ENCODE measurements at places on chromosomes 3 and 15.

DNA sequence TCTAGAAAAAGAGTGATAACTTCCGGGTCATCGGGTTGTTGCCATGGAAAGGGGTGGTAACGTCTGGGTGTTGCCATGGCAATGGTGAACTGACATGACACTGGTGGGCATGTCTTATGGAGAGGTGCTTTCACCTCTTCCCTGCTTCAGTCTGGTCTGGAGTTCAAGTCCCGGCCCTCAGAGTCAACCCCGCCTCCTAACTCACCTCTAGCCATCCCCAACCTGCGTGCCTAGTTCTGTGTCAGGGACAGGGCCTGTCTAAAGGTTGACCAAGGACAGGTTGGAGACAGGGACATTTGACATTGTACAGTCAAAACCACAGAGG, 96.0 kb downstream of the LSM3 start:
- no peak for DNase-seq

- DNase-seq, result no peak
Measured at GRCh38 chr15:23793191-23793680, 106.1 kb upstream of the NDN start.

DNA sequence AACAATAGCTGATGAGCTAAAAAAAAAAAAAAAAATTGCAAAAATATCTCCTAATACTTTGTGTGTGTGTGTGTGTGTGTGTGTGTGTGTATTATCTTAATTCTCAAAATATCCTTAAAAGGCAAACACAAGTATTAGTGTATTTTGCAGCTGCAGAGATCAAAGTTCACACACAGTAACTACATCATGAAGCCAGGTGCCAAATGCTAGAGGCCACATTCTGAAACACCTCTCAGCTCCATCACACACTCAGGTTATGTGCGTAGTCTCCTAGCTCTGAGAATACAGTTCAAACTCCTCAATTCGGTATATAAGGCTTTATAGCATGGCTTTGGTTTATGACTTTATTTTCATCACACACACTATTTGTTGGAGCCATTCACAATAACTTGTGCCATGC, 33.5 kb upstream of the PPARG start:
- no peak for DNase-seq

DNA sequence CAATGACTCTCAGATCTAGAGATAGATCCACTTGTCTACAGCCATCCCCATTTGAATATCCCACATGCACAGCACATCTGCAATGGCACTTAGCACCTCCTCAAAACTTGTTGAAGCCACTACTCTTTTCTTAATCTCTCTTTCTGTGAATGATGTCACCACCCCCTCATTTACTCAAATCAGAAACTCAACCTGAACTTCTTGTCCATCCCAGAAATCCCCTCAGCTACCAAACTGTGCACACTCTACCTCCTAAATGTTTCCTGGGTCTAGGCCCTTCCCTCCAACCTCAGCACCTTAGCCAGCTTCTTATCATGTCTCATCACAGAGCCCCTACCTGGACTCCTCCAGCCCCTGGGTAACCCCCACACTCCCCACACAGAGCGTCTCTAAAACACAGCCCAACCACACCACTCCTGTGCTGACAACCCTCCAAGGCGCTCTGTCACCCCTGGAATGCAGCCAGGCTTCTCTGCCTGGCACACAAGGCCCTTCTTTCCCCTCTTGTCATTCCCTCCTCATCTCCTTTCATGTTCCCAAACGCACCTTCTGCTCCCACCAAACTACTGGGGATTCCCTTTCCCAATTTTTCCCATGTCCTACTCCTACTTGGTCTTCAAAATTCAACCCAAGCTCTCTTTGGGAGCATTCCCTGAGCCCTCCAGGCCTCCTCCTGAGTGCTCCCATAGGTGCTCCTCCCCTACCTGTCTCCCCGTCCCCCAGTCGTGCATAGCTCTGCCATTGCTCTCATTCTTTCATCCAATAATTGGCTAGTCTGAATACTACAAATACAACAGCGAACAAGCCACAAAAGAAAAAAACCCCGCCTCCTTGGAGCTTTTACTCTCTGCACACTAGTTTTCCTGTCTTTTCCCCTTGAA, 39.8 kb upstream of the ZBTB38 start:
- no peak for DNase-seq

GRCh38 chr15:85942632-85943031, 137.0 kb upstream of the AGBL1 start:
- no peak for DNase-seq

DNA sequence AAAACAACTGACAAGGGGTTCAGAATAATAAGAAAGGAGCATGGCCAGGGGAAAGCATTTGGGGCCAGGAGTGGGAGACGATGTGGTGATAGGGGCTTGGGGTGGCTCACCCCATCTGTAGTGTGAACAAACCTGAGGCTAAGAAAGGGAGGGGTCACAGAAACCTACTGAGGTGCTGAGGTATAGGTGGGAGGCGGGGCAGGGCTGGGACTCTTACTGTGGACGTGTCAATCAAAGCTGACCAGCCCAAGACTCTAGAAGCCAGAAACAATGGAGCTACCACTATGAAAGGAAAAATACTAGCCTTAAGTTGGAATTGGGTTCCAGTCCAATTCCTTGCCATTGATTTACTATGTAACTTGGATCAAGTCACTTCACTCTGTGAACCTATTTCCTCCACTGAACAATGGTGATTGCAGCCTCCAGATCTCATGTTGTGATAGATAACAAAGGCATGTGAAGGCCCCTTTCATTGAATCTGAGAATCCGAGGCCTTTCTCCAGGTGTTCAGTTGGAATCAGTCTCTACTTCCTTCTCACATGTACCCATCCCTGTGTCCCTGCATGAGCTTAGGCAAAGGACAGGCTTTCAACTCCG, 260.9 kb upstream of the HES1 start:
- no peak for DNase-seq

- DNase-seq, result no peak
Measured at GRCh38 chr3:123068601-123069381, 2.0 kb downstream of the PDIA5 start.

DNA sequence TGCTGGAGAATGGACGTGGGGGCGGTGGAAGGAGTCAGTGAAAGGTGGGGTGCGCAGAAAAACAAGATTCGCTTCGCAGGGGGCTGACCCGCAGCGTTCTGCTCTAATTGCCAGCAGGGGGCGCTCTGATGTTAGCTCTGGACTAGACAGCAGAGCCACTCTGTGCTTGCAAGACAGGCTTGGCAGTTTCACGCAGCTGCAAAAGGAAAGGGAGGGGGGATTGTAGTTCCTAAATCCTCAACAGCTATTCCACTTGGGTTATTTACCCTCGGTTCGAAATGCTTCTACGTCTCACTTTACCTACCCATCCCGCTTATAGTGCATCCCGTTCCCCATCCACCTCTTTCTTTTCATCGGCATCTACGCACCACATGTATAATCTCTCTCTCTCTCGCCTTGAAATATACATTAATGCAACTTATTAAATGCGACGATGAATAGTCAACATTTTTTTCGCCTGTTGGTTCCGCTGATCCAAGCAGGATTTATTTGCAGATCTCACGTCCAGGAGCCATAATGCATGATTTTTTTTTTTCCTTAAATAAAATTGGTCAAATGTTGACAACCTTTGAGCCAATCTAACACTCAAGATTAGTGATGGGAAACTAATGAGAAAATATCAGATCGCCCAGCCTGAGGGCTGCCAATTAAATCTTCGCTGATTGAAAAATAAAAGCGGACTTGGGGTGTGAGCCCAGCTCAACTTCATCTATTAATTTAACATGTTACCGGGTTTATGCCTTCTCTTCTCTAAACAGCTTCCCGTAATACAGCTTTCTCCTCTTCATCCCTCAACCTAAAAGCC, 216.4 kb downstream of the MEIS2 start:
- DNase-seq, result no peak

- no peak for DNase-seq
Measured at GRCh38 chr3:187197335-187197649, at the start of gene RTP1. Gene RTP1 (plus strand): TSS chr3:187197486. CDS start chr3:187197516, 30 bp downstream.

DNA sequence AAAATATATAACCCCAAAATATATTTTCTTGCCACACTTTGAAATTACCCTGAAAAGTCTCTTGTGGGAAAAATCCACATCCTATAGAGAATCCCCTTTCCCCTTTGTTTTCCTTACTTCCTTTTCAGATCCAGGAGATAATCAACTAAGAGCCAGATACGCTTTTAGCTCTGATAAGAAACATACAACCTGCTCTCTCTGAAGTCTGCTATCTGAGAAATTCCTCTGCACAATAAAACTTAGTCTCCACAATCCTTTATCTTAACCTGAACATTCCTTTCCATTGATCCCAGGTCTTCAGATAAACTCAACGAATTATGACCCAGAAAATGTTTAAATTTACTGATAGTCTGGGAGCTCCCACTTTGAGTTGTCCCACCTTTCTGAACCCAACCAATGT, 233.4 kb upstream of the SETMAR start:
- DNase-seq, result no peak

DNA sequence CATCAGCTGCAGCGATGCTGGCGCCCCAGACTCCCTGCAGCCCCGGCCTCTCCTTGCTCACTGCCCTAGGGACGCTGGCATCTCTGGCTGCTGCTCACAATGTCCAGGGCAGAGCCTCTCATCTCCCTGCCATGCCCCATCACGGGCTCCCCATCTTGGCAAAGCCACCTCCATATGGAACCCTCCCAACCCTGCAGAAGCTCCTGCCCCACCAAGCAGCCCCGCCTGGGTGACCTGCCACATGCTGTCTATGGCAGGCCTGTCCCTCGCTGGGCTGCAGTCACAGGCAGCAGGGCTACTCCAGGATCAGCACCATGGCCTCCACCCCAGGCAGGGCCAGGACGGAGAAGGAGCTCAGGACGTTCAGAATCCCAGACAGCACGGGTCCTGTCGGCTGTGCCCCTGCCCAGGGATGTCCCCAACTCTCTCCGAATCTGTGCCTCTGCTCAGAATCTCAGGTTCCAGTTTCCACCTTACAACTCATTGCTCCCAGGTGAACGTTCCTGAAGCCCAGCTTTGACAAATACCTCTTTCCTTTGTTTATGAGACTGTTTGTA, 58.4 kb downstream of the PLXNA1 start:
- no peak for DNase-seq

GRCh38 chr3:22117751-22118346, 366.8 kb upstream of the ZNF385D start:
- peak; percentile 16 for DNase-seq

DNA sequence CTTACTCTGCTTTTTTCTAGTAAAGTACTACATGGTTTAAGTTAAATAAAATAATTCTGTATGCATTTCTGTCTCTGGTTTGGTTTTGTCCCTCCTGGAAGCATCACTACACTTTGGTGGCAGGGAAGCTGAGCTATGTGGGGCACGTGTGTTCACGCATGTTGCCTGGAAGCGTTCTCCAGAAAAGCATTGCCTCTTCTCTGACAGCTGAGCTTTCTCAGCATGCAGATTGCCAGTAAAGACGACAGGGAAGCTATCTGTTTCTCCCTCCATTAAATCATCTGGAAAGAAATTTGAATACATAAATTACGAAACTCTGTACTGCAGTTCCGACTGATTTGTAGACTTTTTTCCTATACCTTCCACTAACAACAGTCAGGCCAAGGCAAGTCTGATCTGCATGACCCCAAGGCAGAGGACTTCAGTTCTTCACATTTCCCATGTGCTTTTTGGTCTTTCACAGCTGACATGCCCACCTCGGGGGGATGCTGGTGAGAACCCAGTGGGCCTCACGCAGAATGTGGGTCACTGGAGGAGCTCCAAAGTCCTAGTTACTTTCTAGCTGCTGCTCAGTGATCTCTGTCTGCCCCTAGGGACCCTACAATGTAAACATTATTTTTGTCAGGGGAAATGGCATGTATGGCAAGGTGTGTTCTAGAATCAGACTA, 43.0 kb downstream of the PGPEP1L start:
- DNase-seq, result no peak

DNA sequence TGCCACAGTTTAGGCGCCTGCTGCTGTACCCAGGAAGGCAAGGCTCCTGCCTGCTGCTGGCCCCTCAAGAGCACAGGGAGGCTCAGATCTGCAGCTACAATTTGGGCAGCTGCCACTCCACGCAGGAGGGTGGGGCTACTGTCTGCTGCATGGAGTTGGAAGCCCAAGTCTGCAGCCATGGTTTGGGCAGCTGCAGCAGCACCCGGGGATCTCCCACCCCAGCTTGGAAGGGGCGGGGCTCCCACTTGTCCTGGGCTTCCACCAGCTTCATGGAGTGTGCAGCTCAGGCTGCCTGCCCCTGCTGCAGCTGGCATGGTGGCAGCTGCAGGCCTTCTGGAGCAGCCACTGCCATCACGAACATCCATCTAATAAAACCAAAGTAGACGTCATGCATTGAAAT, 512.9 kb downstream of the PYDC2 start:
- DNase-seq, result no peak

- DNase-seq, result peak; percentile 18
Measured at GRCh38 chr15:101723171-101723873, 951 bp downstream of the TARS3 start.

DNA sequence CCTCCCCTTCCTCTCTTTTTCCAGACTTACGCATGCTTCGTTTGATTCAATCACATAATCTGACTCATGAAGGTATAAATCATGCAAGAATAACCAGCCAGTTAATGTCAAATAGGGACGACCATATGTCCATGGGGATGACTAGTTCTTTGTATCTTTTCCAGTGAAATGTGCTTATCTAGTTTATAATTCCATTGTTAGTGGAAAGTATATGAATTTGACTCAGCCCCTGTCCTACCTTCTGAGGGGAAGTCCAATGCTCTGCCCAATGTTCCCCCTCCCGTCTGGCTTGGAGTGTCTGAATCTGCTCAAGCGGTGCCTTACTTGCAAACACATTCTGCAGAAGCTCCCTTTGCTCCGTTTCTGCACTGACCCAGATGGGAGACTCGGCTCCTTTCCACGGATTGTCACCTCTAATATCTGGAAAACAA, 55.0 kb upstream of the EPHB3 start:
- no peak for DNase-seq

DNA sequence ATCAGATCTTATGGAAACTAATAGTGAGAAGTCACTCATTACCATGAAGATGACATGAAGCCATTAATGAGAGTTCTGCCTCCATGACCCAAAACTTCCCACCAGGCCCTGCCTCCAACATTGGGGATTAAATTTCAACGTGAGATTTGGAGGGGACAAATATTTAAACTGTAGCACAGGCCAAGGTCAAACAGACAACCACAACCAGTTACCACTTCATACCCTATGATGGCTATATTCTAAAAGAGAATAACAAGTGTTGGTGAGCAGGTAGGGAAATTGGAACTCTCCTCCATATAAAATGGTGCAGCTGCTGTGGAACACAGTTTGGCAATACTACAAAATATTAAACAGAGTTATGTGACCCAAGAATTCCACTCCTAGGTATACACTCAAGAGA, 36.9 kb downstream of the TCAIM start:
- DNase-seq, result no peak

DNA sequence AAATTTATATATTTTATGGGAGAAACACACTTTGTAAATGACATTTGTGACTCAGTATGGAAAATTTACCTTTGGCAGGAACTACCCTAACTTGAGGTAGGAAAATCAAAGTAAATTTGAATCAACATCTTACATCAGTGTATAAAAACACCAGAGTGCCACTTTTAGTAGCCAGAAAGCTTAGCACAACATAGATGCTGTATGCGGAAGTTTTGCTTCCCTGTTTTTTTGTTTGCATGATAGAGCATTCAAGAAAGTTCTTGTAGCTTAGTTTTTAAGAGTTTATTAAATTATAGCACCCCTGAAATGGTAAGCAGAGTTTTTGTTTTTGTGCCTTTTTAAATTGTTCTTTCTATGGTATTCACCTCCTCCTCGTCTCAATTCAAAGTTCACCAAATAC, 120.8 kb upstream of the RAP2B start:
- DNase-seq, result no peak
